ENCODE measurements at places on chromosomes 4 and X. TPM values are rescaled to one million over a fixed set of nuclear protein-coding genes. Genes with fewer than 3 reads are reported as not detected.

The CT47B1 gene
- total RNA-seq: not detected

The ATP1B4 gene
- total RNA-seq: not detected

The SCRG1 gene
- 1.1 TPM for total RNA-seq

The CPE gene
- 226 TPM for total RNA-seq

The RASSF6 gene
- 0.69 TPM for total RNA-seq

The ZFP92 gene
- 1.5 TPM for total RNA-seq

The NWD2 gene
- not detected for total RNA-seq

The RAI2 gene
- 21.7 TPM for total RNA-seq

The SMIM10L2A gene
- 0.81 TPM for total RNA-seq

The STAP1 gene
- total RNA-seq: 0.54 TPM

The SPANXB1 gene
- not detected for total RNA-seq

The RASL11B gene
- total RNA-seq: 2.2 TPM

The HPGDS gene
- total RNA-seq: 1.9 TPM

The CSAG2 gene
- total RNA-seq: not detected

The PRRG1 gene
- 5.3 TPM for total RNA-seq

The SSX2B gene
- total RNA-seq: not detected

The REST gene
- 32.8 TPM for total RNA-seq

The GPR119 gene
- total RNA-seq: not detected

The MAPK10 gene
- 31.8 TPM for total RNA-seq

The SEPTIN6 gene
- total RNA-seq: 19.3 TPM

The FAM184B gene
- total RNA-seq: not detected

The RBMXL3 gene
- total RNA-seq: not detected

The TMEM47 gene
- total RNA-seq: 146 TPM

The GPR82 gene
- total RNA-seq: 0.67 TPM

The NHSL2 gene
- 10.4 TPM for total RNA-seq

The AFF2 gene
- 3.5 TPM for total RNA-seq

The CSAG3 gene
- not detected for total RNA-seq

The DDX53 gene
- total RNA-seq: not detected

The DCAF8L2 gene
- total RNA-seq: 0.23 TPM

The ANOS1 gene
- 2.3 TPM for total RNA-seq

The PAGE4 gene
- 4.5 TPM for total RNA-seq

The KCND1 gene
- 1.6 TPM for total RNA-seq

The SHISA3 gene
- total RNA-seq: 8.2 TPM

The DUSP21 gene
- not detected for total RNA-seq

The ZNF711 gene
- total RNA-seq: 1.1 TPM

The USP17L27 gene
- total RNA-seq: not detected

The PTTG2 gene
- total RNA-seq: 3.5 TPM

The CLTRN gene
- 0.40 TPM for total RNA-seq

The AP1AR gene
- 23.7 TPM for total RNA-seq

The ATP2B3 gene
- 0.31 TPM for total RNA-seq

The DDIT4L gene
- 0.77 TPM for total RNA-seq

The DCAF4L1 gene
- total RNA-seq: 0.47 TPM

The MRFAP1 gene
- 202 TPM for total RNA-seq

The CPLX1 gene
- 0.31 TPM for total RNA-seq

The PGAM4 gene
- not detected for total RNA-seq

All from gastroesophageal sphincter (tissue), 4 donors.